Esophagus mucosa (tissue), 1 donor: ENCODE measurements at places on chromosomes 11 and 22.

DNA sequence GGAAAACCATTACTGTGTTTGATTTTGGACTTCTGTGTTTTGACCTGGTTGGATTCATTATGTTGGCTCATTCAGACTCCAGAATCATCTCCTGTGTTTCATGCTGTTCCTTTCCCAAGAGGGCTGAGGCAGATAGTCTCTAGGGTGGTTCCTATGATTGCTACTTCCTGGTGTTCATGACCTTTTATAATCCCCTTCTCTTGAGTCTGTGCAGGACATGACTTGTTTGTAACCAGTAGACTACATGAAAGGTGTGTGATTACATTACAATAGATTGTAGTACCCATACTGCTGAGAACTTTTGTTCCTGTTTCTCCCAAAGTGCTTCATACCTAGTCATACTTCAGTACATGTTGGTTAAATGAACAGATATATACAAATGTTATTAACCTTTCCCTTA lies 700.6 kb downstream of the METTL15 start:
- ATAC-seq: peak; percentile 83

GRCh38 chr11:126332221-126332711 lies 23.2 kb upstream of the ST3GAL4 start:
- ATAC-seq: peak; percentile 76

DNA sequence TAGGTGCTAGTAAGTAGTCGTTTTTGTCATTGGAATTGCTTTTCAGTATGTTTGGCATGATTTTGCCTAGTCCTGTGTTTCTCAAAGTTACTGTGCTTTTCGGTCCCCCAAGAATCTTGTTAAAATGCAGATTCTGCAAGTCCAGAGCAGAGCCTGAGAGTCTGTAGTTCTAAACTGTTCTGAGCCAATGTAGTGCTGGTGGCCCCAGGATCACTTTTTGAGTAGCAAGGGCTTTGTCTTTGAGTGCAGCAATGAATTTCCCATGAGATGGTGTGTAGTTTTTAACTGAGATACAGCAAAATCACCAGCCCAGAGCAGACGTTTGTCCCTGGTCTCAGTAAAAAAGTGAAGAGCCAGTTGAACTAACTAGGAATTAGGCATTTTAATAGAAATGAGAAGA lies 122.4 kb downstream of the NCAM1 start:
- ATAC-seq: no peak

DNA sequence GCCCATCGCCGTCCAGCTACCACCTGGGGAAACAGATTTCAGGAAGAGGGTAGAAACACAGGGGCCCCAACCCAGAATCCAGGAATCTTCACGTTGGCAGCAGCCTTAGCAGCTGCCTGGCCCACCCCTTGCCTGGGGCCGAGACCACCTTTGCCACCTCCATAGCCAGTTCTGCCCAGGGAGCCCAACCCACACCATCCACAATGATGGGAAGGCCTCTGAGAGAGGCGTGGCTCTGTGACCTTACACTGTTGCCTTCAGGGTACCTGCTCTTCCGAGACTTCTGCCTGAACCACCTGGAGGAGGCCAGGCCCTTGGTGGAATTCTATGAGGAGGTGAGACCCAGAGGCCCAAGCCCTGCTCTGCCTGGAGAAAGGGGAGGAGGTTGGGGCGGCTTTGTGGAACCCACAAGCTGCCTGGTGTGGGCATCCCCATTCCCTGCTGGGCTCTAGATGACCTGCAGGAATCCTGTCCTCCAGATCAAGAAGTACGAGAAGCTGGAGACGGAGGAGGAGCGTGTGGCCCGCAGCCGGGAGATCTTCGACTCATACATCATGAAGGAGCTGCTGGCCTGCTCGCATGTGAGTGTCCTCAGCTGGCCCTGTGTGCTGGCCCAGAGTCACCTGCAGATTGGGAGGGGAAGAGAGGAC lies 10.0 kb upstream of the ANKRD13D start:
- ATAC-seq: no peak

DNA sequence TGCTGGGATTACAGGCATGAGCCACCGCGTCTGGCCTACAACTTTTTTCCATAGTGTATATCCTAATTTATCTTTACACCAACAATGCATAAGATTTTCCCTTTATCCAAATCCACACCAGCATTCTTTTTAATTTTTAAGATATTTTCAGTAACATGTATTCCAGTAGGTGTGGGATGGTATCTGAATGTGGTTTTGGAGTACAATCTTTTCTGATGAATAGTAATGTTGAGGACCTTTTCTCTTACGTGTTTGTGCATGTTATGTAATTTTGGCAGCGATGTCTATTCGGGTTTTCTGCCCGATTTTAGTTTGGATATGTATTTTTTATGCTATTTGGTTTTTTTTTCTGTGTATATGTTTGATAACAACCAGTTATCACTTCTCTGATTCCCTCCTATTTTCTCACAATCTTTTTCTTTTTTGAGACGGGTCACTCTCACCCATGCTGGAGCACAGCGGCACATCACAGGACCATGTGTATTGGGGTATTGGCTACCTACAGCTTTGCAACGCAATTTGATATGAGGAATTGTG lies 114.6 kb upstream of the GRK3 start:
- no peak for ATAC-seq

- no peak for ATAC-seq
Measured at GRCh38 chr11:117701781-117702180, 95.2 kb downstream of the DSCAML1 start.

DNA sequence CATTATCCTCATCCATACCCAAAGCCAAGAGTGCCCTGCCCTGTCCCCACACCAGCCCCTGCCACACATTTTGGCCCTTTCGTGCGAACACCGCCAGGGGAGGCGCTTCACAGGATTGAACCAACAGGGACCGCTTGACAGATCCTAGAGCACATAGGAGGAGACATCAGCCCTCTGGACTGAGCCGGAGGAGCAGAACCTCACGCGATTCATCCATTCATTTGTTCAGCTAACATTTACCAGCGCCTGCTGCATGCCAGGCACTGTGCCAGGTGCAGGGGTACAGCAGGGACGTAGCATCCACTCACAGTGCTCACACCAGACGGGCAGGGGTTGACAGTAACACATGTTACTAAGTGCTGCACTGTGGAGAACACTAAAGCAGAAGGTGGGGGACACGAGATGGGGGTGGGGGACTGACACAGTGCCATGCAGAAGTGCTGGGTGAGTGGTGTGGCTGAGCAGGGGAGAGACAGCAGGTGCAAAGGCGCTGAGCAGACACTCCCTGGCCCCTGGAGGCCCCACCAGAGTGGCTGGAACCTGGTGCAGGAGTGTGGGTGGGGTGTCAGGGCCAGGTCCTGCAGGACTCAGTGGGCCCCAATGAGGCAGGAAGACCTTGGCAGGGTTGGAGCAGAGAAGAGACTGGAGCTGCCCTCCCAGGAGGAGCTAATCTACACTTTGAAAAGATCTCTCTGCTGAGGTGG lies 3.4 kb downstream of the GNAZ start:
- ATAC-seq: no peak

DNA sequence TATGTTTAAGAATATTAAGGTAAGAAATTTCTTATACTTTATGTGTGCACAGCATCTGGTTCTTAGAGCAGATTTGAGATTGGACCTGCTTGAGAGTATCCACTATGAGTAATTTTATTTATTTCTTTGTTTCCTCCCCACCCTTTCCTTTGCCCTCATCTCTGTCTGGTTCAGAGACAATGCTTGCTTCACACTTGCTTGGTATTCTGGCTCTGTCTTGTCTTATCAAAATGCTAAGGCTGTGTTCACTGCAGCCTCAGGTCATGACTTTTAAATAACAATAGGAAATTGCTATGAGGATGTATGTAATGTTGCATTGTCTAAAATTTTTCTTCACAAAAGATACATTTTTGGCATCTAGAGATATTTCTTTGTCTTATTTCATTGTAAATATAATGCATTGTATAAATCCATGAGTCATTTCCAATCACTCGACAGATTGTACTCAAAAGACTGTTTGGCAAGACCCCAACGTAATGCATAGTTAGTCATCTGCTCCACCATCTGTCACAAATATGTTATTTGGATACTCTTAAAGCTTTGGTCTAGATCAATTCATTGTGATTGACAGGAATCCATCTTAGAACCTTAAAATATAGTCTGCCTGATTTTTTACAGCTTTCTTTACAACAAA lies 395.7 kb downstream of the AASDHPPT start:
- ATAC-seq: peak; percentile 31

DNA sequence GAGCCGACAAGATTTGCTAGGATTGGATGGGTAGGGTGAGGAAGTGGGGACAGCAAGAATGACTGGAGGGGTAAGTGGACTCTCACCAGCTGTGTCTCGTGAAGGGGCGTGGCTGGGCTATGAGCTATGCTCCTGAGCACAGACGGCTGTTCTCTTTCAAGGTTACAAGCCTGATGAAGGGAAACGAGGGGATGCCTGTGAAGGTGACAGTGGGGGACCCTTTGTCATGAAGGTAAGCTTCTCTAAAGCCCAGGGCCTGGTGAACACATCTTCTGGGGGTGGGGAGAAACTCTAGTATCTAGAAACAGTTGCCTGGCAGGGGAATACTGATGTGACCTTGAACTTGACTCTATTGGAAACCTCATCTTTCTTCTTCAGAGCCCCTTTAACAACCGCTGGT lies 19.9 kb downstream of the F2 start:
- no peak for ATAC-seq

DNA sequence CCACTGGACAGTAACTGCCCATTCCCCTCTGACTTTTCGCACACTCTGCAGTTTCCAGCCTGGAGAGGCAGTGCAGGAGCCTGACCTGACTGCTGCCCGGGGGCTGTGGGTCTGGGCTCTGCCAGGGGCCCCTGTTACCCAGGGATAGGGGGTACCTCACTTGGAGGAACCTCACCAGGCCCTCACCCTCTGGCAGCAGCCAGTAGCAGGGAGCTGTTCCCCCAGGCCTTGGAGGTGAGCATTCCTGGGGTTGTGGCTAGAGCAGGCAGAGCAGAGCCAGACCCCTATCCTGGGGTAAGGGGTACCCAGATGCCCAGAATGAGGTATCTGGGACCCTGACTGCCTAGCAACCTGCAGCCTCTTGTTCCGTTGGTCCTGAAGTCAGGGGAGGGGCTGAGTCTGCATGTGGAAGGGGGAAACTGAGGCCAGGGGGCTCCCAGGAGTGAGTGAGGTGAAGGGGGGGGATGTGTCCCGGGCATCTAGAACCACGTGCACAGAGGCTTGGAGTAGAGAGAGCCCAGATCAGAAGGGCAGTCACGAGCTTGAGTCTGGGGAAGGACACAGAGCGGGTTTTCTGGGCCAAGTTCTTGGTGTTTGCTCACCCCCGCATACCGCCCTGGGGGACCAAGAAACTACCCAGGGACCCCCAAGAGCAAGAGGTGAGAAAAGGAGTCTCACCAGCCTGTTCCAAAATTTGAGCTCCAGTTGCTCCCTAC lies 43.9 kb upstream of the ACCSL start:
- no peak for ATAC-seq
